ENCODE measurements at places on chromosomes 12 and 14.

GRCh38 chr14:37021390-37021789, 151.0 kb downstream of the SLC25A21 start:
- no peak for DNase-seq
- H3K27ac ChIP-seq, result no peak overlapping the region
- H3K36me3 ChIP-seq, result no peaks in the 10 kb centered on the region
- H3K4me1 ChIP-seq, result no peaks in the 10 kb centered on the region
- H3K27me3 ChIP-seq, result no peaks in the 10 kb centered on the region
- H3K4me3 ChIP-seq, result no peak overlapping the region

DNA sequence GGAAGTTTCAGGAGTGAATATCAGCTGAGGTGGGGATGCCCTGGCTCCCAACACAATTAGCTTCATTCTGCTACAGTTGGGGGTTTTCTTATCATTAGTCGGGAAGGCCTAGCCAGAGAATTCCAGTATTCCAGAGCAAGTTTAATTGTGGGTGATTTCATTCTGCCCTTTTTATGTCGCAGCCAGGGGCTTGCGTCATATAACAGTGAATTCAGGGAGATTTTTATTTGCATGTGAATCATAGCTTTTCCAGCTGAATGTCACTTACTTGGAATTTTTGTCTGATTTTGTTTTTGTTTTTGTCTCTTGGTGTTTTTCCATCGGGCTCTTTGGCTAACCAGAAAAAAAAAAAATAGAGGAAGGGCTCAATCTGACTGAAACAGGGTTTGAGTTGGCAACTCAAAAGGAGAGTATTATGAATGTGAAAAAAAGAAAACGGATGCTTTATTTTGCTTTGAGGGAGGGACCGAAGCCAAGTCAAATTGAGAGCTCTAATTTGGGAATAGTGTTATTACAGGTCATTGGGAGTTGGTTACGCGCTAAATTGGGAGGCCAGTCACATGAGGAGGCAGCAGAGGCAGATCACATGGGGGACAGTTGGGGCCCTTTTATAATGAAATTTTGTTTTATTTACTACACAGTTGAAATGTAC, 119.4 kb downstream of the SAMD4A start:
- peaks cover 32% of the 10 kb centered on the region for H3K4me1 ChIP-seq
- H3K27me3 ChIP-seq, result no peaks in the 10 kb centered on the region
- no peak overlapping the region for H3K4me3 ChIP-seq
- peak overlapping the region; percentile 88 for H3K27ac ChIP-seq
- H3K36me3 ChIP-seq, result no peaks in the 10 kb centered on the region

DNA sequence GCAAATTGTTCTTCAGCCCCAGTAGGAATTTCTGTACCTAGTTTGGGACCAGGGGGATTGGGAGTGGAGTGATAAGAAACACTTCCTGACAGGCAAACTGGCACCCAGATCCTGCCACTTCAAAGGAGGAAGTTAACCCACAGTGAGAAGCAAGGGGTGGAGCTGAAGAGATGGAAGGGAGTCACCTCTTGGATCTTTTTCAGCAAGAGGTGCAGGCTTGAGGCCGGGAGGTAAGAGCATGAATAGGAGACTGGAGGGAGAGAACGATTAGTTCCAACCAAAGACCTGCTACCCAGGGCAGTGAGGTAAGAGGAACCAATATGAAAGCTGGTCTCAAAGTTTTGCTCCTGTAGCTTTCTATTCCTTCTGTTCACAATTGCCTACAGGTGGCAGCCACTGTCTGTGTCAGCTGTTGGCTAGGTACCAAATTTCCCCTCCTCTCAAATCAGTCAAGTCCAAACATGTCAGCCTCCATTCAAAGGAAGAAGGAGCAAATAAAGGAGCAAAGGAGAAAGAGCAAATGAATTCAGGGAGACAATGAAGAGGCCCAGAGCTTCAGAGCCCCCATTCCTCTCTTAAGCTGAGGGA, 14.9 kb upstream of the TAC3 start:
- no peak overlapping the region for H3K27ac ChIP-seq
- H3K4me1 ChIP-seq, result no peaks in the 10 kb centered on the region
- H3K36me3 ChIP-seq, result peaks cover 10% of the 10 kb centered on the region
- no peak for DNase-seq

DNA sequence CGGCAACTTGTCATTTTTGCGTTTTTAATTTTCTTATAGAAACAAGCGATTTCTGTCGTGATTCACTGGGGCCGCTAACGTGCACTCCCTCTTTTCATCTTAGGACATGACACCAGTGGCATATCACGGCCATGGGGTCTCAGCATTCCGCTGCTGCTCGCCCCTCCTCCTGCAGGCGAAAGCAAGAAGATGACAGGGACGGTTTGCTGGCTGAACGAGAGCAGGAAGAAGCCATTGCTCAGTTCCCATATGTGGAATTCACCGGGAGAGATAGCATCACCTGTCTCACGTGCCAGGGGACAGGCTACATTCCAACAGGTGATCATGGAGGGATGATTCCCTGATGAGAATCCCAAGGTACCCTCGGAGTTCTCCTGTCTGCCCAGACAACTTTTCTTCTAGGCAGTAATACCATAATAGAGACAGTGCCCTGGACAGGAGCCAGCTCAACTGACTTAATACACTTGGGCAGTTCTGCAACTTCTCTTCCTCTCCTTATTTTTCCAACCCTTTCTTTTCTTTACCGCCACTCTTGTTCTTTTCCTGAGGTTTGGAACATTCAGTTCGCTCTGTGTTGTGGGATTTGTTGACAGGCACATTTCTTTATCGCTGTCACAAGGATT, 821 bp downstream of the TMEM106C start:
- peak; percentile 39 for DNase-seq
- peak overlapping the region; percentile 80 for H3K27ac ChIP-seq
- peaks cover 18% of the 10 kb centered on the region for H3K36me3 ChIP-seq

DNA sequence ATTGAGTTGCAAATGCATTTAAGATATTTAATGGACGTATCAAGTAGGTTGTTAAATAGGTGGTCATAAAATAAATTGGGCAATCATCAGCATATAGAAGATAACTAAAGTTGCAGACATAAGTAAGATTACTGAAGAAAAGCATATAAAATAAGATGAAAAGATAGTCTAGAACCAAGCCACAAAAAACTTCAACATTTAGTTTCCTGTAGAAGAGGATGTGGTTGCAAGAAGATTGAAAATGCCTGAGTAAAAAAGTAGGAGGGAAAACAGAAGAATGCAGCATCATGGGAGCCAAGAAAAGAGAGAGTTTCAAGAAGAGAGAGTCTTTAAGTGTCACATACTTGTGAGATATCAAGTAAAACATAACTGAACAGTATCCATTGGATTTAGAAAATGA, 17.6 kb upstream of the SLC16A7 start:
- no peaks in the 10 kb centered on the region for H3K4me1 ChIP-seq
- H3K36me3 ChIP-seq, result no peaks in the 10 kb centered on the region
- H3K27me3 ChIP-seq, result no peaks in the 10 kb centered on the region
- no peak overlapping the region for H3K4me3 ChIP-seq
- DNase-seq, result no peak

DNA sequence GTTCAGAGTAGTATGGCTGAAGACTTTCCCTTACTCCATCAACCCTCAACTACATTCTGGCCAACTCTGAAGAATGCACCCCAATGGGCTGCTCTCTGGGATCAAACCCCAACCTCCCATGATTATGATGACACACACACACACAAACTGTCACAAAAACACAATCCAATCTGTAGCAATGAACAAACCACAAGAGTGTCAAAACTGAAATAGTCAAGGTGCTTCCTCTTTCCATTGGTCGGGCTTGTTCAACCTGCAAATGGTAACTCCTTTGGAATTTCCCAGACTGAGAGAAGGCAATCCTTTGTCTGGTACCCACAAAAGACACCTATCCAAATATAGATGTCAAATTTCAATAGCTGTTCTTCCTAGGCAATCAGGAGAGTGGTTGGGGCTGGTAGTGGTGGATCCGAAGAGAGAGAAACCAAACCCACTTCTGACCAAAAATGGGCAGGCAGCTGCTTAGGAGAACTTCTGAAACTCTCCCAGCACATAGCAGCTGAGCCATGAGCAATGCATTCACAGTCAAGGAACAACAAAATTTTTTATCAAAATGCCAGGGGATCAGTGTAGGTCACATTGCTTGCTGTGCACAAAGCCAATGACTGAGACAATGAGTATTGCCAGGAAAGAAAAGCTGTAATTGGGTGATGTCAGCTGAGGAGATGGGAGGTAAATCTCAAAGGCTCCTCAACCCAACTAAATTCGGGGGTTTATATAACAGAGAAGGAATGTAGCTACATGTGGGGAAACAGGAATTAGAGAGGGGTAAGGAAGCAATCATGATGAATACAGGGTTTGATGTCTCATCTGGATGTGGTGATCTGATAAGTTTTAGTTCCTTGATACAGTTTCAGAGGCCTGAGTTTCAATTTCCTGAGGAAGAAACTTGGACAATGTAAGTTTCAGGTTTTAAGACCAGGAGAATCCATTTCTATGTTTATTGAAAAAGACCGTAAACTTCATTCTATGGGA, 191.4 kb downstream of the KITLG start:
- H3K36me3 ChIP-seq, result no peaks in the 10 kb centered on the region
- no peak for DNase-seq
- H3K4me3 ChIP-seq, result no peak overlapping the region
- no peak overlapping the region for H3K27ac ChIP-seq
- no peaks in the 10 kb centered on the region for H3K4me1 ChIP-seq

GRCh38 chr12:117538926-117539325, 177.5 kb upstream of the NOS1 start:
- no peaks in the 10 kb centered on the region for H3K36me3 ChIP-seq
- no peaks in the 10 kb centered on the region for H3K27me3 ChIP-seq
- H3K4me1 ChIP-seq, result no peaks in the 10 kb centered on the region
- no peak overlapping the region for H3K27ac ChIP-seq
- H3K4me3 ChIP-seq, result no peak overlapping the region
